H54 (cell line): ENCODE measurements at places on chromosomes 3 and 15.
A peak's percentile ranks its signal among the peaks of the same experiment; 100 is the strongest.

- peak; percentile 90 for DNase-seq
Measured at GRCh38 chr15:74406992-74407705, 26.6 kb downstream of the SEMA7A start.

GRCh38 chr3:86845726-86846125 is 145.2 kb downstream of the VGLL3 start:
- DNase-seq, result no peak

DNA sequence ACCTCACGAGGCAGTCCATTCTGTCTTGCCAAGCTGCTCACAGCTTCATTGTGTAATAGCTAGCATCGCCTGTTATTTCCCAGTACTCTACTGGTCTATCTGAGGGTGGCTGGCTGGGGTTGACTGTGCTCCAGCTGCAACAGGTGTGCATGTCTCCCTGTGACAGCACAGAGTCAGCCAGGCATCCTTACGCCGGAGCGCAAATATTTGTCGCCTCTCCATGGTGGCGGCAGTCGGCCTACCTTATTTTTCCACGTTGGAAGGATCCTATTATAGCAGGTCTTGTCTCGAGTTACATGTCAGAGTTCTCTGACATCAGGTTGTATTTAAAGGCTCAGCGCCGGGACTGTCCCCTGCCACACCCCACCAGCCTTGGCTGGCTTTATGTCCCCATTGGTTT is 307.1 kb downstream of the TLE3 start:
- no peak for DNase-seq

GRCh38 chr15:45495588-45495987 is 27.0 kb downstream of the SLC30A4 start:
- no peak for DNase-seq

DNA sequence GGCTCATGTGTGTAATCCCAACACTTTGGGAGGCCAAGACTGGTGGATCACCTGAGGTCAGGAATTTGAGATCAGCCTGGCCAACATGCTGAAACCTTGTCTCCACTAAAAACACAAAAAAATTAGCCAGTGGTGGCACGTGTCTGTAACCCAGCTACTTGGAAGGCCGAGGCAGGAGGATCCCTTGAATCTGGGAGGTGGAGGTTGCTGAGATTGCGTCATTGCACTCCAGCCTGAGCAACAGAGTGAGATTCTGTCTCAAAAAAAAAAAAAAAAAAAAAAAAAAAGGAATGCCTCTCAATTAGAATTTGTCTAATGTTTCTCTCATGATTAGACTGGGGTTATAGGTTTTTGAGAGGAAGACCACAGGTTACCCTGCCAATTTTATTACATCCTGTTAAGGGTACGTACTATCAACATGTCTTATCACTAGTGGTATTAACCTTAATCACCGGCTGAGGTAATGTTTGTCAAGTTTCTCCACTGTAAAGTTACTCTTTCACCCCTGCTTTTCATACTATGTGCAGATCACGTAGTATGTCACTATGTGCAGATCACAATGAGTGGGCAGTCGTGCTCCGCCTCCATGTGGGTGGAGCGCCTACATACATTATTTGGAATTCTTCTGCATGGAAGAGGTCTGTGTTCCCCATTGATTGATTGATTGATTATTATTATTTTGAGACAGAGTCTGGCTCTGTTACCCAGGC is 6.2 kb upstream of the RPAP1 start:
- DNase-seq, result no peak
